ENCODE measurements at places on chromosomes 2 and 18.

GRCh38 chr18:51490860-51491259, 293.4 kb upstream of the MEX3C start:
- no peak for DNase-seq

DNA sequence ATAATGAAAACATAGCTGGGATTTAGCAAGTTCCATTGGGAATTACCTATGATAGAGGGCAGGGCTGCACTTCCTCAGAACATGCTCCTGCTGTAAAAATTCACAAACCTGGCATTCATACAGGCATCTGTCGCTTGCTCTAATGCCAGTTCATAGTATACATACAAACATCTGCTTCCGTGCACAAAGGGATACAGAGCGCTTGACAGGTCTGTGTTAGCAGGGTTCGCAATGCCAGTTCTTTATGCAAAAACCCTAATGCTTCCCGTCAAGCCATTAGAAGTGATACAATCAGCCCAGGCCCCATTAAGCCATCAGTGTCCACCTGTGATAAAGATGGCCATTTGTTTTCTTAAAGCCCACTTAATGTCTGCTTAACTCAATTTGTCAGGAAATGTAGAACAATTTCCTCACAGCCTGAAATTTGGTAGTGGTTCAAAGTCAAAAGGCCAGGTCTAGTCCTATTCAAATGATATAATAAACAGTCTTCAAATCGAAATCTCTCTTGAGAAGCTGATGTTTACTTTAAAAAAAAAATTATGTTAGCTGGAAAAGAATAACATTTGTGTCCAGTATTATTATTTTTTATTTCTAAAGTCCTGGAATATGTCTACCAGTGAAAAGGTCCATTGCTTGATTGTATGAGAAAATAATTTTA, 556.3 kb downstream of the ARHGAP15 start:
- DNase-seq = no peak

- peak; percentile 43 for DNase-seq
Measured at GRCh38 chr18:74645679-74646078, 48.0 kb downstream of the ZNF407 start.

DNA sequence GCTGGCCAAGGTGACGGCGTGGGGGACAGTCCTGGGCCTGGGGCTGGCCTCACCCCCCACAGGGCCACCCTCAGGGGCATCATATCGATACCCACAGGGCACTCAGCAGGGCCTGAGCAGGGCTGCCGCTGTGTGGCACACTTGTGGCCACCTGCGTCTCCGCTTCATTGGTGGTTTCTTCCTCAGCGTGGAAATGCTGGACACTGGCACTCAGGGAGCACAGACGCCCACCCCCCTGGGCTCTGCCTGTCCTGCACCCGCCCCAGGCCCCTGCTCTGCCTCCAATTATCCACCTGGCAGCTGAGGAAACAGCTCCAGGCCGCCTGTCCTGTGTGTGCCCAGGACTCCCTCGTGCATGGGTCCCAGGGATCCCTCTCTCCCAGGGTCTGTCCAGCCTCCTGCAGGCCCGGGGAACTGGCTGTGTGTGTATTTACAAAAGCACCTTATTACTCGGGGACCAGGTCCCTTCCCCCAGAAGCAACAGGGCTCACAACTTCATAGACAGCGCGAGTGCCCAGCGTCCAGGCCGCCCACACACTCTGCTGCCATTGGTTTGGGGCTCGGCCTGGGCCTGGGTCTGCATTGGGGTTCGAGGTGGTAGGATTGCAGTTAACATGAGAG, 13.1 kb downstream of the CROCC2 start:
- DNase-seq = no peak

DNA sequence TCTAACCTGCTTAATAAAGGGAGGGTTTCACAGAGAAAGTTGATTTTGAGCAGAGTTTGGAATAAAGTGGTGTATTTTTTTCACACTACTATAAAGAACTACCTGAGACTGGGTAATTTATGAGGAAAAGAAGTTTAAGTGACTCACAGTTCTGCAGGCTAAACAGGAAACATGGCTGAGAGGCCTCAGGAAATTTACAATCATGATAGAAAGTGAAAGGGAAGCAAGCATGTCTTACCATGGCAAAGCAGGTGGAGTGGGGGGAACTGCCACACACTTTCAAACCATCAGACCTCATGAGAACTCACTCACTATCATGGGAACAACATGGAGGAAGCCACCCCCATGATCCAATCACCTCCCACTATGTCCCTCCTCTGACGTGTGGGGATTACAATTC, 546.7 kb downstream of the EPHA4 start:
- no peak for DNase-seq

- peak; percentile 59 for DNase-seq
Measured at GRCh38 chr18:49041435-49042245, 90.9 kb upstream of the SMAD7 start.

GRCh38 chr2:190533968-190534309, 583 bp downstream of the NEMP2 start:
- no peak for DNase-seq

DNA sequence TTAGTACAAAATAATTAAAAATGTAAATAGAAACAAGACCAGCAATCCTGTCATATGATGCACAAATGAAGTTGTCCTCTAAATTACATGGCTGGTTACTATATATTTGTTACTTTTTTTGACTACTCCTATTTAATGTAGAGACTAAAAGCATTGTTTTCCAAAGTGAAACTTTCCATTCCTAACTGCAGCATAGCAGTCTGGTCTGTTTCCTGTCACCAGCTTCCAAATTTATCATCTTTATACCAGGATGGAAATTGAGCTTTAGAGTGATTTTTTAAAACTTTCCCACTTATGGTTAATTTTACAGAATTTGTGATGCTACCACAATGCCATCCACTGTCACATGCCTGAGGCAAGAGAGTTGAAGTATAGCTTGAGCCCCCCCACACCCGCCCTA, 33.5 kb upstream of the RAB27B start:
- DNase-seq = peak; percentile 25

GRCh38 chr2:74930811-74931486, 27.5 kb upstream of the POLE4 start:
- DNase-seq = no peak

DNA sequence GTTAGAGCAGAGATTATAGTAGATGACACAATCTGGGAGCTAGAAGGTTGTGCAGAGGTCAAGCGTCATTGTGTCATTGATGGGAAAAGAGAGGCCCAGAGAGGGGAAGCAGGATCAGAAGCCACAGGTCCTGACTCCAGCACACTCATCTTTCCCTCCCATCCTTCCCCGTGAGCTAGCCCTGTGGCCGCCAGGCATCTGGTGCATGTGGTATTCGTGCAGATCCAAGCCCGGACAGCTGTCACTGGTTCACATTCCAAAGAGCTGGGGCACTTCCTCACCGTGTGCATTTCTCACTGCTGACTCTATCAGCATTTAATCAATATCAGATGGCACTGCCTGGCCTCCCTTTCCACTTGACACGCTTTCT, 94.1 kb upstream of the THOC1 start:
- peak; percentile 99 for DNase-seq

DNA sequence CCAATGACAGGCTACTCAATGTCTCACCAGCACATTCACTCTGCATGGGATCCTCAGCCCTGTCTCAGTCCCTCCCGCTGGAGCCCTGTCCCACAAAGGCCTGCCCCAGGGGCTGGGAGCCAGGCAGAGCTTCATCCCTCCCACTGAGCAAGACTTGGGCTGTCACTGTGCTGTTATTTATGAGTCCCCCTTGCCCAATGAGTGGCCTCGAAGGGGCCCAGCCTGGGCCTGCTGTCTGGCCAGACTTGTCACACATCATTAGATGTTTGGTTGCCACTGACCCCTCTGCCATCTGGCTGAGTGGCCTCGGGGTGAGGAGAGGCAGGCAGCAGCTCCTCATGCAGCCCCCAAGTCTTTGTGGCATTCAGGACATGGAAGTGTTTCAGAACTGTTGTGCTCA, 330.6 kb upstream of the SKOR2 start:
- DNase-seq = no peak

- DNase-seq = no peak
Measured at GRCh38 chr2:624551-625347, 52.5 kb downstream of the TMEM18 start.

- peak; percentile 70 for DNase-seq
Measured at GRCh38 chr18:49898421-49898820, 85.1 kb upstream of the ACAA2 start.

GRCh38 chr2:25335971-25336370, 5.8 kb downstream of the DNMT3A start:
- DNase-seq = no peak

GRCh38 chr2:52345676-52346075, 1313.7 kb upstream of the NRXN1 start:
- DNase-seq = no peak

DNA sequence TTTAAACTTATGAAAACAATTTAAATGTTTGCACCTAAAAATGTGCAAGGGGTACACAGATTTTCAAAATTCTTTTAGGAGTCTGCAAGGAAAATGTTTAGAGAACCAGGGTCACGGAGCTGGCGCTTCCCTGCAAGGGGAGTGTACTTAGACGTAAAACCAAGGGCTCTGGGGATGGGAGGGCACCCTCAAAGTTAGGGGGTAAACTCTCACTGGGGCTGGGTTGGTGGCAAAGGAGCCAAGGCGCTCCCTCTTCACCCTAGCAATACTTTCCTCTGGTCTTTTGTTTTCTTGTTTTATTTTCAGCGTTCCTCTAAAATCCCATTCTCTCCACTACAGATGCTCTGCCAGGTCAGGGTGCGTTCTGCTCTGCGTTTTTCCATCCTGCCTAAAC, 20.0 kb downstream of the TMEM247 start:
- no peak for DNase-seq

DNA sequence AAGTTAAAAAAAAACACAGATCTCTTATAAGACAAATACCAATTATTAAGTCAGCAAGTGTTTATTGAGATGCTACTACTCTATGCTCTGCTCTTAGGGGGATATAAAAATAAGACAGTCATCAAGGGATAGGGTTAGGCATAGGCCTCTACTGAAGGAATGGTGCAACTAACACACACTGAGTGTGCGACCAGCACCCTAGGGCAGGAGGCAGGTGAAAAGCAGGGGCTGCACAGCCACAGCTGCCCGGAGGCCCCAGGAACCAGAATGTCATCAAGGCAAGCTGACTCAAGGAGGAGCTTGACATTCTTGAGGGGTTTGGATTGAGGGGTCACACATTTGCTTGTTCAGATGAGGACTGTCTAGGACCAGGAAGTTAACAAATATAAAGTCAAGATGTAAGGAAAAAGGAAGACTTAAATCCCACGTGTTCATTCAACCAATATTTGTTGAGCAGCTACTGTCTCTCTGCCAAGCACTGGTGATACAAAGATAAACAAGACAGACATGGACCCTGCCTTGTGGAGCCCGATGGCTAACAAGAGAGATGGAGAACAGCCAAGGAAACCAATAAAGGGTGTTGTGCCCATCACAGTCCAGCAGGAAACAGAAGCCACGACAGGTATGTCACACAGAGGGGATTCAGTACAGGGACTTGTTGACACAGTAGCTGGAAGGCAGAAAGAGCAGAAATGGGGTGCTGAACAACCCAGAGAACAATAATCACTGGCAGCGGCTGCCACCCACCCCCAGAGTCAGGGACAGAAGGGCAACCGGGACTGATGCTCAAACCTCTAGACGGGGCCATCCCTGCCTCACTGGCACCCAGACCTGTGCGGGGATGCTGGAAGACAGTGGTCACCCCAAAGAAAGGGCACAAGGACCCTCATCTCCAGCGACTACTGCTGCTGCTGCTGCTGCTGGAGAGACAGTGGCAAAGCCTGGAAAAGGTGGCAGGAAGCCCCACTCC, 45.8 kb upstream of the MAL start:
- DNase-seq = no peak

DNA sequence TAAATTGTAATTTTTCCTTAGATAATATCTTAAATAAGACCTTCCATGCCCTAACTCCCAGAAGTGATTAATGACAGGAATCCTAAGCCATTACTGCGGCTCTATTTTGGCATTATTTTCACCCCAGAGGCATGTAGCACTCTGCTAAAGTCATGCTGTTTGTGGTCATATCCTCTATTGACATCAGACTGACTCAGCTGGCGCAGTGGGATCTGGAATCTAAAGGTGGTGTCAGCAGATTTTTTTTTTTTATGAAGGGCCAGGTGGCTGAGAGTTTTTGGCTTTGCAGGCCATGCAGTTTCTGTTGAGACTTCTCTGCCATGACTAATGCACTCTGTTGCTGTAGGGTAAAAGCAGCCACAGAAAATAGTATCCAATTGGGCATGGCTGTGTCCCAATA, 64.1 kb upstream of the ACVR1C start:
- DNase-seq = peak; percentile 98

DNA sequence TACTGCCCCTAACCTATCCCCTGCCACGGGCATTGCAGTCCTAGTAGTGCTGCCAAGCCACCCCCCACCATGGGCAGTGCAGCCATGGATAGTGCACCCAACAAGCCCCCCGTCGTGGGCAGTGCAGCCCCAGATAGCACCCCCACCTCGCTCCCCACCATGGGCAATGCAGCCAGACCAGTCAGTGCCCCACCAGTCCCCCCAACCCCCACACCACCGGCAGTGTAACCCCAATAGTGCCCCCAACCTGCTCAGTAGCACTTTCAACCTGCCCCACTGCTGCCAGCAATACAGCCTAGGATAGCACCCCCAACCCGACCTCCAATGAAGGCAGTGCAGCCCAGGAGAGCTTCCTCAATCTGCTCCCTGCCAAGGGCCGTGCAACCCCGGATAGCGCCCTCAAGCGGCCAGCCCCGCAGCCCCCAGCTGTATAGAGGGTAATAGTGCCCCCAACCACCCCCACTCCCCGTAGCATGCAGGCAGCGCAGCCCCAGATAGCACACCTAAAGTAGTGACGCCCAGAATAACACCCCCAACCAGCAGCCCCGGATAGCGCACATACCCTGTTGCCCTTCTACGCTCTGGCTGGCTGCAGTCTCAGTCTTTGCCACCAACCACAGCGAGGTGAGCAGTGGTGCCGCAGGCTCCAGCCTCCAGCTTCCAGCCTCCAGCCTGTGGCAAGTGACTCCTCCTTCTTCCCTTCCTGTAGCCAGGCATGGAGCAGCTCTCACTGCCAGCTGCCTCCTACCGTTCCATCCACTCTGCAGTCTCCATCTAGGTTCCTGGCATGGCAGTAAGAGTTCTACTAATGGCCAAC, 45.4 kb upstream of the ANKRD62 start:
- no peak for DNase-seq

- DNase-seq = no peak
Measured at GRCh38 chr2:241136661-241137260, 12.5 kb downstream of the PASK start.

DNA sequence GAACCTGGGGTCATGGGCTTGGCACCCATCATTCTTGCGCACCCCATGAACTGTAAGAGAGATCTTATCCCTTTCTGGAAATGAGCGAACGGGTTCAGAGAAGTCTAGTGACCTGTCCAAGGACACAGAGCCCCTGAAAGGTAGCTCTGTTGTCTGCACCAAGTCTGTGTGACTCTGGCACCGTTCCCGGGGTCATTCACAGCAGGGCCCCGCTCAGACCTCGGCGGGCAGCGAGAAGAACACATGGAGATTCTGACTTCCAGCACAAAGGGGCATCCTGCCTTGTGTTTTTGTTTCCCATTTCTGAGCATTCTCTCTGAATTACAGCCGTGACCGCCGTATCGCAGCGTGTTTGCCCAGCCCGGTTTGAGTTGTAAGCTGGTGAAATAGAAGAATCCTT, 231.7 kb downstream of the KLHL29 start:
- DNase-seq = no peak

- no peak for DNase-seq
Measured at GRCh38 chr2:130915149-130915548, 78.4 kb downstream of the ARHGEF4 start.

Measured in fibroblast of upper back skin (primary cell).